SW 1271 (cell line): ENCODE measurements at places on chromosomes 11 and 22.

DNA sequence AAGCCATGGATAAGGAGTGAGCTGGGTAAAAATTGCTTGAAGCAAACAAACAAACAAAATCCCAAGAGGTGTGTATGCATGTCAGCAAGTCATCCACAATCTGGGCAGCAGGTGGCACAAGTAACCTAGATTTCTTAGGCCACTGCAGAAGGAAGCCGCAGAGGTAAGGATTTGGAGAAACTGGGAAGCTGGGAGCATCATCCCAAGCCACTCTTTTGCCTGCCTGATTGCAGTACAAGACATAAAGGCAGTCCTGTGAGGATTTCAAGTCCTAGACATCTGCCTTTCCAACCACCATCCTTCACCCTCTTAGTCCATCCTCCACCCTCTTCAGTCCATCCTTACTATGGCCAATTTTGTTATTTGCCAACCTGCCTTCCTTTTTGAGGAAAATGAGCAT lies 67.2 kb upstream of the BMAL1 start:
- peak; percentile 49 for DNase-seq

DNA sequence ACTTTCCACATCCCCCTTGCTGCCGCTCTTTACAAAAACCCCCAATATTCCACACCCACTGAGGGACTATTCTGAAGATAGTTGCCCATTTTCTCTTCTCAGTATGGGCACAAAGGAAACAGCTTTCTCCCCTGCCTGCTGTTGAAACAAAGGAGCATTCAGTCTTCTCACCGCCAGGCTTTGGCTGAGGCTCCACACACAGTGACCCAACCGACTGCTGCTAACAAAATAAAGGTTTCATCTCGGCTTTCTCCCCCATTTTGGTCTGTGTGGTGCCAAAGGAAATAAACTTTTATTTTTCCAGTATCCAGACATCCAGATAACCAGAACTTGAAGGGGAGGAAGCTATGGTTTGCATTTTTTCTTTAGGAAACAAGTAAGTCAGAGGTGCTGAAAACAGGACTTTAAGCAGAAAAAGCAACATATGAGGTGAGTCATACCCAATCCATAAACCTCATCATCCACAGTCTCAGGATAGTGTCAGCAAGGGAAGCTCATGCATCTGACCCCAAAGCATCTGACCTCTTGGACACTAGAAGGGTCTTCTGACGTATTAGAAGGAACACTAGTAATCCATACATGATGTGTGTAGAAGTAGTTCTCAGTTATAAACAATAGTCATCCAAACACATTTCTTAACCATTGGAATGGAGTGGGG lies 6.4 kb downstream of the CLMP start:
- no peak for DNase-seq

DNA sequence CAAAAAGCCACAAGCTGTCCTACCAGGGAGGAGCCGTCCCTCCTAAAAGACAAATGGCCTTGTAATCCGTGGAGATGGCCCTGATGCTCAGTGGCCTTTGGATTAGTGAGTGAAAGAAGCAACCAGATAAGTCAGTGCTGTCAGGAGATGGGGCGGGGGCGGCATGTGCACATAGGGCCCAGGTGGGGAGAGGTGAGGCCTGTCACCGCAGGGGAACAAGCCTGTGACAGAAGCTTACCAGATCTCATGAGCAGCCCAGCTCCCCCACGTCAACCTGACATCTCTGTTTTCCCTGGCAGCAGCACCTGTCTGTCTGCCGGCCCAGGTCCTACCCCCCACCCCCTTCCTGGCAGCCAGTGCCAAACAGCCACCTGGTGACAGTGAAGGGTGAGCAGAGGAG lies 162.6 kb downstream of the BUD13 start:
- no peak for DNase-seq

GRCh38 chr11:115220911-115221310 lies 283.3 kb downstream of the CADM1 start:
- DNase-seq: no peak
